Keratinocyte (primary cell): ENCODE measurements at places on chromosomes 4 and X. TPM values are rescaled to one million over a fixed set of nuclear protein-coding genes. Genes with fewer than 3 reads are reported as not detected.
A peak's percentile ranks its signal among the peaks of the same experiment; 100 is the strongest.

PPM1K gene
- polyA plus RNA-seq, result 7.3 to 9.8 TPM (median 8.9 TPM) in 3 replicates

STOX2 gene
- polyA plus RNA-seq, result 0.79 to 2.2 TPM (median 1.6 TPM) in 3 replicates

TCEAL5 gene
- polyA plus RNA-seq, result not detected in 3 replicates

DGKK gene
- not detected in 3 replicates for polyA plus RNA-seq

GPC4 gene
- polyA plus RNA-seq, result 0.76 to 2.2 TPM (median 0.79 TPM) in 3 replicates

GLRA2 gene
- polyA plus RNA-seq, result 0.01 TPM in 1 of 3 replicates, not detected in the others

DNA sequence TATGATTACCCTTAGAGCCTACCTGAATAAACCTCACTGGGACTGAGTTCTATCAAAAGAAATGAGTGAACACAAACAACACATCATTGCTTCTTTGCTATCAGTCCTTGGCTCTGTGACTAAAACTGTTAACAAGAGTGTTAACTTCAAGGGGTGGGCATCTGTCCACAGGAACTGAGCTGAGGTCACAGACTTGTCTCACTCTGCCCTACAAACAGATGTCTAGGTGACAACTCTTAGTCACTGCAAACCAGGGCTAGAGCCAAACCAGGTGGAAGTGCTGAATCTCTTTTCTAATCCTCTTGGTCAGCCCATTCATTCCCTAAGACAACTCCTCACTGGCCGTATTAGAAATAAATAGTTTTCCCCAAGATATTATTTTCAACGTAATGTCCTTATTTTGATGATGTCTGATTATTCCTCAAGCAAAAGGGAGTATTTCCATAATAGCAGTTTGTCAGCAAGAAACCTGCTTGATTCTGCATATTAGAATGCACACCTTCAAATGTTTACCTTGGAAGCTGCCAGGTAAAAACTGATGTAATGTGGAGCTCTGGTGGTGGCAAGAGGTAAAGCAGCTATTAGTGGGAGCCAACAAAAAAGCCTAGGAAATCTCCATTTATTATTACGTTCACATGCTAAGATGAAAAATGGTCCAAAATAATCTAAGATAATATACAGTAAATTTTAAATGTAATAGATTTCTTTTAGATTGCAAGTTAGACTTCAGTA is 4.0 kb downstream of the COL25A1 start:
- no peaks in the 10 kb centered on the region for H3K36me3 ChIP-seq
- H3K27ac ChIP-seq, result no peak overlapping the region
- H3K27me3 ChIP-seq, result peaks cover 35% of the 10 kb centered on the region
- DNase-seq, result no peak
- H3K4me3 ChIP-seq, result no peak overlapping the region

- no peak overlapping the region for H3K4me3 ChIP-seq
- no peak for DNase-seq
- H3K27me3 ChIP-seq, result no peaks in the 10 kb centered on the region
- H3K4me1 ChIP-seq, result no peaks in the 10 kb centered on the region
Measured at GRCh38 chr4:126451237-126451873, 1136.6 kb downstream of the FAT4 start.

- no peak within 1 kb of the TSS for H3K27ac ChIP-seq
- H3K4me3 ChIP-seq, result no peak within 1 kb of the TSS
- H3K27me3 ChIP-seq, result peaks cover 27% of the 10 kb centered on the region
- no peak for DNase-seq
Measured at GRCh38 chr4:171812665-171813525, at the start of gene GALNTL6. Gene GALNTL6, plus strand, starts transcription at chr4:171813404.

GRCh38 chr4:69689599-69689998 is 36.6 kb upstream of the UGT2A1 start:
- H3K36me3 ChIP-seq, result no peaks in the 10 kb centered on the region
- no peak for DNase-seq
- no peaks in the 10 kb centered on the region for H3K27me3 ChIP-seq
- H3K27ac ChIP-seq, result no peak overlapping the region
- no peaks in the 10 kb centered on the region for H3K4me1 ChIP-seq

- H3K4me1 ChIP-seq, result peaks cover 12% of the 10 kb centered on the region
- H3K27ac ChIP-seq, result no peak overlapping the region
- no peaks in the 10 kb centered on the region for H3K36me3 ChIP-seq
- no peak overlapping the region for H3K4me3 ChIP-seq
- no peaks in the 10 kb centered on the region for H3K27me3 ChIP-seq
Measured at GRCh38 chr4:153506341-153507309, 40.5 kb downstream of the TMEM131L start.

DNA sequence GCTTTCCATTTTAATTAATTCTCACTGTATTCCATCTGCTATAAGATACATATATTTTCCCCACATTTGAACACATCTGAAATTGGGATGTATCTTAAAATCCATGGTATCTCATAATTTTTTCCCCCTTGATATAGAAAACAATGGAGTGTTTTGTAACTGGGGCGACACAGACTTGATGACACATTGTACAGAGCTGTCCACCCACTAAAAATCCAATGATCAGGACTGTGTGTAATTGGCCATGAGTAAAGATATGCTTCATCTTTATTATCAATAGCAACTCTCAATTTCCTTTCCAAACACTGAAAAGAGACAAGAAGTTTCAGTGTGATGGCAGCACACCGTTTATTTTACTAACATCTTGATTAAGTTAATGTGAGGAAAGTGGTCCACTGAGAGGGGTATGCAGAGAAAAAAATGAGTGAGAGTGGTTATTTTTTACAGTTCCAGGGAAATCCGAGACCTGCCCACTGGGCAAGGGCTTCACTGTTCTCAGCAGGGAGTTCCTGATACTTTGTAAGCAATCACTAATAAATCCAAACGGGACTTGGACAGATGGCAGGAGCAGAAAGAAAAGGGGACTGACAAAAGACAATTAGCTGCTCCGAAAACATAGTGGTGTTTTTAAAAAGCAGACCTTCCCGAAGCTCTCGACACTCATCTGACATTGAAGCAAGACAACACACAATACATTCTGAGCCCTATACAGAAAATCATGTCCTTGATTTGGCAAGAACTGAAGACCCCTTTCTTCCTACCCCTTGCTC is 149.4 kb downstream of the TSPAN5 start:
- H3K36me3 ChIP-seq, result no peaks in the 10 kb centered on the region
- no peak overlapping the region for H3K4me3 ChIP-seq
- no peaks in the 10 kb centered on the region for H3K27me3 ChIP-seq
- no peak overlapping the region for H3K27ac ChIP-seq
- DNase-seq, result no peak

DNA sequence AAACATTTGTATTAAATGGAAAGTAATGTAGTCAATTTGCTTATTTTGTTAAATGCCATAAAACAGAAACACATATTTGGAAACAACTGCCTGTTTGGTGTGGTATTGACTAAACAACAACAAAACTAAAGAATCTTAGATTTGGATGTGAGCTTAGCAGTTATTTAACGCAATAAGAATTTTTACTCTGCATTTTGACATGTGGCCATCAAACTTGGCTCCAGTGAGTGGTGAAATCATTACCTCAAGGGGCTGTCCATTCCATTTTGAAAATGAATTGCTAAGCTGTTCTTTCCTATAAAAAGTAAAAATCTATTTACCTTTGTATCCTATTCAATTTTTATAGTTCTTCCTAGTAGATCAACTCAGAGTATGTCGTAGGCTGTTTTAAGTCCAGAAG is 84.2 kb downstream of the DKK2 start:
- no peak overlapping the region for H3K4me3 ChIP-seq
- no peaks in the 10 kb centered on the region for H3K27me3 ChIP-seq
- H3K4me1 ChIP-seq, result no peaks in the 10 kb centered on the region
- H3K27ac ChIP-seq, result no peak overlapping the region
- DNase-seq, result no peak

- no peaks in the 10 kb centered on the region for H3K36me3 ChIP-seq
- no peaks in the 10 kb centered on the region for H3K27me3 ChIP-seq
- no peak overlapping the region for H3K4me3 ChIP-seq
- no peak for DNase-seq
Measured at GRCh38 chr4:139789096-139789654, 123.6 kb downstream of the MGST2 start.

- H3K27me3 ChIP-seq, result no peaks in the 10 kb centered on the region
- no peak overlapping the region for H3K27ac ChIP-seq
- H3K4me1 ChIP-seq, result peaks cover 15% of the 10 kb centered on the region
- no peak for DNase-seq
- no peak overlapping the region for H3K4me3 ChIP-seq
Measured at GRCh38 chr4:84672177-84672576, 89.2 kb downstream of the CDS1 start.

- H3K36me3 ChIP-seq, result no peaks in the 10 kb centered on the region
- no peak for DNase-seq
- H3K27ac ChIP-seq, result no peak overlapping the region
- H3K27me3 ChIP-seq, result no peaks in the 10 kb centered on the region
- H3K4me1 ChIP-seq, result no peaks in the 10 kb centered on the region
Measured at GRCh38 chr4:121237069-121237399, 72.9 kb upstream of the TNIP3 start.

DNA sequence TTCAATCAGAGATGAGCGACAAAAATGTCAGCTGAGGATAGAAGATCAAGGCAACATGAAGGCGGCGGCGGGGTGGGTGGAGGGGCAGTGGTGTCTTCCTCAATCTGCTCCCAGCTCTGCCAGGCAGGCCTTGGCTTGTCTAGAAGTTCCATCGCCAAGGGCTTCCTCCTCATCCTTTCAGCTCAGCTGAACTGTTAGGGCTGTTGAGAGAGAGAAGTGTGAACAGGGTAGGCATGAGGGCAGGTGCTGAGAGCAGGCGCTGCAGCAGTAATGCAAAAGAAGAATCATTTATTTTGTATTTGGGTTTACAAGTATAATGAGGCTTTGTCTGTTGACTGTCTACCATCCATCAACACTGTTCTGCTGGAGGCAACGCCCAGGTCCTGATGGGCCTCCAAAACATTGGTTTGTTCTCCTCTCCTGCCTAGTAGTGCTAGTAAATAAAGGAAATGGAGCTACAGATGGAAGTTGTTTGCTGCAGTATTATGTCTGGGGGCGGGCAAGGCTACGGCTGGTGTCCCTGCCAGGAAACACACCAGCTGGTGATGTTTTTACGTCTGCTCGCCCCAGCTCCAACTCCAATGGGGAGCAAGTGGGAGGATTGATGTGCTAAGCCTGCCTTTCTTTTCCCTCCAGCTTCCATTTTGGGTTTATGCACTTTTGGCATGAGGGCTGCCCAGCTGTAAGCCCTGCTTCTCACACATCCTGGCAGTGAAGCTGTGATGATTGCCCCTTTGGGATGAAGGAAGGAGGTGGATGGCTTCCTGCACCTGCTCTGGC is 139.4 kb upstream of the BOD1L1 start:
- H3K36me3 ChIP-seq, result no peaks in the 10 kb centered on the region
- DNase-seq, result no peak
- H3K27ac ChIP-seq, result no peak overlapping the region
- H3K27me3 ChIP-seq, result no peaks in the 10 kb centered on the region
- no peak overlapping the region for H3K4me3 ChIP-seq
- peaks cover 13% of the 10 kb centered on the region for H3K4me1 ChIP-seq

DNA sequence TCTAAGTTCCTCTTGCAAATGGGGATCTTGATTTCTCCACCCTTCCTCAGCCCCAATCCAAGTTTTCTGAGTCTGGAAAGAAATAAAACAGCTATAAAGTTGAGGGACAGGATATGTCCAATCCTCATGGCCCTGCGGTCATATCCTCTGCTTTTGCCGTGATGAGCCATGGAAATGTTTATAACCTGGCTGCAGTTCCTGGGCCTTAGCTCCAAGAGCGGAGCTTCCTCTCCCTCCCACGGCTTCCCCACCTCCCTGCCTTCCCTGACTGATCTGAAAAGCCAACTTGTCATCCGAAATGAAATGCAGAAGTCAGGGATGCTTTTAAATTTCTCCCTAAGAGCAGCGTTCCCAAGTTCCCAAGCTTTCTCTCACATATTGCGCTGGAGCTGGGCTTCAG is 221.5 kb upstream of the SFRP2 start:
- H3K4me1 ChIP-seq, result no peaks in the 10 kb centered on the region
- H3K36me3 ChIP-seq, result no peaks in the 10 kb centered on the region
- no peak overlapping the region for H3K27ac ChIP-seq
- H3K4me3 ChIP-seq, result no peak overlapping the region

DNA sequence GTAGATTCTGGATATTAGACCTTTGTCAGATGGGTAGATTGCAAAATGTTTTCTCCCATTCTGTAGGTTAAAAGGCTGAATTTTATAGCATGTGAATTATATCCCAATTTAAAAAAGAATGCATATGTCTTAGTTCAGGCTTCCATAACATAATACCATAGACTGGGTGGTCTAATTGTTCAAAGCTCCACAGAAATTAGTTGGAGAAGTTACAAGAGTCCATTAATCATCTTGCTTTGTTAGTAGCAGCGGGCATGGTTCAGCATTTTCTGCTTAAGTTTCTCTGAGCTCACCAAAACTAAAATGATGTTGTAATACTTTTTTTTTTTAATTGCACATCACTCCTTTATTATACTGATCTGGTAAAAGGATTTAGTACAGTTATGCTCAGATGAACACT is 1.8 kb downstream of the PGAM4 start:
- no peaks in the 10 kb centered on the region for H3K27me3 ChIP-seq
- H3K27ac ChIP-seq, result no peak overlapping the region
- no peaks in the 10 kb centered on the region for H3K36me3 ChIP-seq
- no peaks in the 10 kb centered on the region for H3K4me1 ChIP-seq
- DNase-seq, result no peak

DNA sequence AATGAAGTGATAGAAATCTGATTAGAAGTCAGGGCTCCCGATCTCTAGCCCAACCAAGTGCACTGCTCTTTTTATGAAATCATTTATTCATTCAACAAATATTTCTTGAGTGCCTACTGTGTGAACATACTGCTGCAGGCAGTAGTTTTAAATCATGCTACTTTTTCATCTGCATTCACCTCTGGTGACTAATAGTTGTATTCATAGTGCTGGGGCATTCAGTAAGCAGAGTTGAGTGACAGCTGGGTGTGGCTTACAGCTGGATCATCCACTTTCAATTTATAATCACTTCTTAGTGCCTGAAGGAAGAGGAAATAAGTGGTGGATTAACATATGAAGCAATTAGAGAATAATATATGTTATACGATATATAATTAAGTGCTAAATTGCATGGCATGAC is 94.1 kb upstream of the HPRT1 start:
- peaks cover 3% of the 10 kb centered on the region for H3K4me1 ChIP-seq
- H3K27me3 ChIP-seq, result no peaks in the 10 kb centered on the region
- DNase-seq, result peak; percentile 19
- no peak overlapping the region for H3K27ac ChIP-seq
- no peaks in the 10 kb centered on the region for H3K36me3 ChIP-seq
